ENCODE measurements at places on chromosomes 16 and 17. TPM values are rescaled to one million over a fixed set of nuclear protein-coding genes. Genes with fewer than 3 reads are reported as not detected.

DNA sequence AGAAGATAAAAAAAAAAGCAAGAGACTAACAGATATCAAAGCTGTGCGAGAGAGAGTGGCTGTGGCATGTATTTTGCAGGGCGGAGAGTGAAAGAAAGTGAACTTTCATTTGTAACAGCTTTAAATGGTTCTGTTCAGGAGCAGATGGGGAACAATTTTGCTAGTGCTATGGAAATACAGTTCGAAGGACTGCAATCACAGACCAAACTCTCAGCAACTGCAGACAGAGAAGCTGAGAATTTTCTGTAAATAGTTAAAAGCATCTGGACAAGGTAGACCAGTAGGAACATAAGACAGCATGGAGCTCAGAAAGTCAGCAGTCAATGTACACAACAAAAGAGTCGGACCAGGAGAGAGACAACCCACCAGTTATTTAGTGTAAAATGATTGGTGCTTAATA, 62.3 kb downstream of the TBX4 start:
- no peak for DNase-seq

- DNase-seq, result no peak
Observed at GRCh38 chr16:22352140-22352539, 22.3 kb downstream of the CDR2 start.

GRCh38 chr16:24972608-24973220, 42.5 kb downstream of the ARHGAP17 start:
- no peak for DNase-seq

DNA sequence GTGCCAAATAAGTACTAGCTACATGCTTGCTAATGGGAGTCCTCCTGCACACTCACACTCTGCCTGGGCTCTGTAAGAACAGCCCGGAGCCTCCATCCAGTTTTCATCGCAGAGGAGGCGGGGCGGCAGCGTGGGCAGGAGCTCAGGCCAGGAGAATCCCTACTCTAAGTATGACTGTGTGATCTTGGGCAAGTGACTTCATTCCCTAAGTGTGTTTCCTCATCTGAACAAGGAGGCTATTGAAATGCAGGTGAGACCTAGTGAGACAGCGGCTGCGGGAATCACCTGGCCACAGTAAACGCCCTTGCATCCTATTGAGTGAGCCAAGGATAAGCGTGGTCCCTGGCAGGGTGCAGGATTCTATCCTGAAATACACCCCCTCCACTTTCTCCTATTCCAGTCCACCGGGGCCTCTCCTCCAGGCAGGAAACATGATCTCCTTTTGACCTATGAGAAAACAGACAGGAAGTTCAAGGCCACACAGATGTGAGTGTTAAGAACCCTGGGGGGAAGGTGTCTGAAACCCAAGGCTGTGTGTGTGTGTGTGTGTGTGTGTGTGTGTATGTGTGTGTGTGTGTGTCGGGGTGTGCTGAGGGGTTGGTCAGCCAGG, 5.2 kb upstream of the RAI1 start:
- DNase-seq, result no peak

Gene TBX2
- 4.1 TPM for total RNA-seq

Gene SLC6A2
- not detected for total RNA-seq

GRCh38 chr17:17414341-17414805, 62.4 kb upstream of the MED9 start:
- peak; percentile 92 for DNase-seq

DNA sequence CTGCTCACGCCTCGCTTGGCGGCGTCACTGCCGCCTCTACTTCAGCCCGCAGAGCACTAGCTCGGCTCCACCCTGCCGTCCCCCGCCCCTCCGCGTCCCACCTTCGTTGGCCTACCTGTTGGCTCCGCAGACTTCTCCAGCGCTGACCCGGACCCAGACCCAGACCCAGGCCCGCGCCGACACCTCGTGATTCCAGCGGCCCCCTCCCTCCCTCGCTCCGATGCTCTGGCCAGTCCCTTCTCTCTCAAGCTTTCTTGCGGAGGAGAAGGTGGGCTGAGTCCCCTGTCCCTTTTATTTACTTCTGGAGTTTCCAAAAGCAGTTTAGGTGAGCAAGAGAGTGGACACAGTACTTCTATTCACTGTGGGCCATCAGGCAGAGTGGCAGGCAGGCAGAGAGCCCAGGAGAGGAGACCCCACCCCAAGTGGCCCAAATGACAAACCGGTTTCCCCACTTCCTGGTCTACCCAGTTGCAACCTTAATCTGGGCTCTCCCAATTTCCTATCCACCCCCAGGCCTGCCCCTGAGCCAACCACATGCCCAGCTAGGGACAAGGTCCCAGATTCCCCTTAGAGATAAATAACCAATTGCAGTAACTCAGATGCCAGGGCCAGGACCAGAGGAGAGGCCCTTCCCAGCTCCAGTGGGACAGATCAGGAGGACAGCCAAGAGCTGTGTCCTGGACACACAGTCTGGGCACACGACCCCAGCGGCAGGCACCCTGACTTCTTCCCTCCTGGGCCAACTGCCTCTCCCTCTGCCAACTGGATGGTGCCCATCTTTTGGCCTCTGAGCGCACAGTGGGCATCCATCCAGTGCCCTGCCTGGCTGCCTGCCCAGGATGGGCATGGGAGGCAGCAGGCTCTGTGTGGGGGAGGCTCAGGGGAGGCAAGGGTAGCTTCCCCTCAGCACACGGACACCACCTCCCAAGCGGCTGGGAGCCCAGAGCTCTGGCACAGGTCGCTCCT, 1.2 kb upstream of the SRCIN1 start:
- DNase-seq, result no peak

GRCh38 chr16:12753203-12754023, 50.3 kb downstream of the CPPED1 start:
- no peak for DNase-seq

- no peak for DNase-seq
Observed at GRCh38 chr17:263773-264172, 82.3 kb upstream of the DOC2B start.

Gene KRT32
- total RNA-seq, result 0.09 TPM

- DNase-seq, result no peak
Observed at GRCh38 chr17:5115673-5116651, at the start of gene USP6. Gene USP6, plus strand, starts transcription at chr17:5116032. Its CDS starts 14,336 bp downstream, at chr17:5130368.

Data from fibroblast of the aortic adventitia (primary cell).